ENCODE measurements at places on chromosomes 7 and 10.

DNA sequence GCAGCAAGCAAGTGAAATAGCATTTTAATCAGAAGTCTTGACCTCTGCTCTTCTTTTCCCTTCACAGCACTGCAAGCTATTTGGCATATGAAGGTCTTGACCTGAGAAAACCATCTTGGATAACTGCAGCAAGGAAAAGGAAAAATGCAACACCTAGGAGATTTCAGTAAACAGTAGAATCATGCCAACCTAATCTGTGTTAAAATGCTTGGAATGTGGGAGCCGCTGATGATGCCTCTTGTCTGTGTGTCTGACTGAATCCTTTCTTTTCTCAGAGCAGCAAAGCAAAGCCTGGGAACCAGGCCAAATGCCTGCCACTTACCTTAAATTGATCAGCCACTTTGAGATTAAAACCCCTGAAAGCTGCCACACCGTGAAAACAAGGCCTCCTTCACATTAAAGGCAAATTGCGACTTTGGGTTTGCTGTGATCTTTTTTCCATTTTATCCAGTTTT lies 80.4 kb upstream of the CDK6 start:
- no peak for DNase-seq

DNA sequence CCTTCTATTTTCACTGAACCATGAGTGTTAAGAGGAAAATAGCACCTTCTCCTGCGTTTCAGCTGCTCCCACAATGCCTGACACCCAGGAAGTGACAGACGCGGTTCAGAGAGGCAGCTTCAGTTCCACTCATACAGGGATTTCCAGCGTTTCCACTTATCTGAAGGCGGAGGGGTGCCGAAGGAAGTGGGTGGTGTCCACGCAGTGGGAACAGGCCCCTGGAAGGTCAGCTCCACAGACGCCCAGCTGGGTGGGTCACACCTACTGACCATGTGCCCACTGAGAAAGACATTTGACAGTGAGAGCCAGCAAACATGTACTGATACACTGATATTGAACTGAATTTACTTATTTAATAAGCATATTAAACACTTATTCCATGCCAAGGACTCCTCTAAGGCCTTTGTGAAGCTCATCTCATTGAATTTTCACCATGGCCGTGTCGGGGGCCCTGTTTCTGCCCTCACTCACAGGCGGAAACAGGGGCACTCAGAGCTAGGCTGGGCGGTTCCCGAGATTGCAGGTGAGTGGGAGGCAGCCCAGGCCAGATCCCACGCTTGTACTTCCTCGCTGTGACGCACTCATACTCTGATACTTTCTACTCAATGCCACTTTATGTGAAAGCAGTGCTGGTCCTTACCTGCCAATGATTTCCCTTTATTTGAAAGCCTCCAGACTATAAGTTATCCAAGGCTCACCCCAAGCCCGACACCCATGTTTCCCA lies 96.8 kb downstream of the TCERG1L start:
- DNase-seq = no peak

- DNase-seq = no peak
These were observed 96.4 kb downstream of the CUX1 start for GRCh38 chr7:101913851-101914250.

GRCh38 chr10:6813856-6814255 lies 233.8 kb upstream of the PRKCQ start:
- no peak for DNase-seq

DNA sequence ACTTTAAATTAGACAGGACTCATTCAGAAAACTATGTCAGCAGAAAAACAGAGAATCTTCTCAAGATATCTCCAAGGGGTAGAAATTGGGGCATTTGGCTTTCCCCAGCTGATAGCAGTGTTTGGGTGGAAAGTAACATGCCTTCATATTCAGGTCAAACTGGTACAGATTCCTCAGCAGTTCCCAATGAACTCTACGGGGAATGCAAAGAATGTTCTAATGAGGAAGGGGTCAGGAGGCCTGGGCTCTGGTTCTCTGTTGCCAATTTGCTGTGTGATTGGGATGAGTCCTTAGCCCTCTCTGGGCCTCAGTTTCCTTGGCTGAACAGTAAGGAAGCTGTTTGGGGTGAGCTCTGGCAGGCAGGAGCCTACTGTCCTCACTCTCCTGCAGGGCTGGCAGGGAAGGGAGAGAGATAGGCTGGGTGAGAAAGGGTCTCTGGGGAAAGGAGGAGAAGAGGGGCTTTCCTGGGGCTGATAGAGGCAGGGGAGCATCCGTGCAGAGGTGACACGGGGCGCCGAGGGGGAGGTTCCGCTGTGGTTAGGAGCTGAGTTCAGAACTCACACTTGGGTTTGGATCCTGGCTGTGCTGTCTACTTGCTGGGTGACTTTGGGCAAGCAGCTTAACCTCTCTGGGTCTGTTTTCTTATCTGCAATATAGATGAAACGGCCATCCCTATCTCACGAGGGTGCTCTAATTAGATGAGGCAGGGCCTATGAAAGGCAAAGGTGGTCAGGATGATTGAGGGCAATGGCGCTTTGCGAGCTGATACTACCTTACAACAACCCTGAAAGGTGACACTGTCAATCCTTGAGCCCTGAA lies 45.1 kb downstream of the SPOCK2 start:
- no peak for DNase-seq

GRCh38 chr7:86149024-86149665 lies 494.6 kb upstream of the GRM3 start:
- no peak for DNase-seq

GRCh38 chr7:101705331-101705730 lies 76.2 kb upstream of the MYL10 start:
- DNase-seq = no peak

DNA sequence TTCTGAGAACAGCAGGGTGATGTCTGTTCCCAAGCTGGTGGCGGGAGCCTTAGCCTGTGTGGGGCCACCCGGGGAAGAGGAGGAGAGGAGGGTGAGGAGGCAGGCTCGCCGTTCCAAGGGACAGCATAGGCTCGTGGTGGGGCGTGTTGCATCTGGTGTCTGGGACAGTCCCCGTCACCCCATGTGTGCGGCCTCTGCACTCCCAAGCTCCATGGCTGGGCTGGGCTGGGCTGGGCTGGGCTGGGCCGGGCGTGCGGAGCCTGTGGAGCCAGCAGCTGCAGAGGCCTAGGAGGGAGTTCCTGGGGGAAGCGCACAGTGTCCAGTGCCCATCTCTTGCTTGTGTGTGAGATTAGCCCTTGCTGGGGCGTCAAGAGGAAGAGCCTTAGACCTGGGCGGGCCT lies 20.9 kb upstream of the TTYH3 start:
- DNase-seq = no peak

- peak; percentile 81 for DNase-seq
These were observed 120.1 kb upstream of the ACBD5 start for GRCh38 chr10:27360581-27361172.

DNA sequence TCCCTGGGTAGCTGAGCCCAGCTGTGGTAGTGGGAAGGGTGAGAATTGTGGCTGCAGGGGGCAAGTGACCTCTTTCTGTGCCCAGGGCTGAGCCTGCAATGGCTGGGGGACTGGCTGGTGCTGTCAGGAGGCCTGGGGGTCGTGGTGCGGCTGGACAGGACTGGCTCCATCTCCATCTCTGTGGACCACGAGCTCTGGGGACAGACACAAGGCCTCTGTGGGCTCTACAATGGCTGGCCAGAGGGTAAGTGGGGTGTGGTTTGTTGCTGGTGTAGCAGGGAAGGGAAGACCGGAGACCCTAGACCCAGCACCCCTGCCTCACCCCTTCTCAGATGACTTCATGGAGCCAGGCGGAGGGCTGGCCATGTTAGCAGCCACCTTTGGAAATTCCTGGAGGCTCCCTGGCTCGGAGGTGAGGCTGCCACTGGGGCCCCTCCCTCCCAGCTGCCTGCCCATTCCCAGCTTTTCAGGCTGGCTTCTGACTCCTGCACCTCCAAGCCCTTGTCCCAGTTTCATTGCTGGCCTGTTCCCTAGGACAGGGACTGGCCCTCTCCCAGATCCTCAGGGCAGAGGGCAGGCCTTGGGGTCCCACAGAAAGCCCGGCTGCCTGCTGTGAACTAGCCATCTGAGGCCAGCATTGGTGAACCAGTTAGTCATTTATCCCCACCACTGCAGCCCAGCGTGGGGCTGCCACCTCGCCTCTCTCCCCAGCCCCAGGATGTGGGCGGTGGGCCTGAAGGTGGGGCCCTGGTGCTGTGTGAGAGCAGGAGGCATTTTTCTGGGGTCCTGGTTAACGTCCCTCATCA lies 5.5 kb upstream of the ZNF467 start:
- no peak for DNase-seq

GRCh38 chr7:44094365-44094764 lies 9.8 kb upstream of the AEBP1 start:
- DNase-seq = no peak

- DNase-seq = no peak
These were observed 205.3 kb upstream of the HDAC9 start for GRCh38 chr7:18290223-18290622.

- DNase-seq = no peak
These were observed 40.1 kb upstream of the AKR1C2 start for GRCh38 chr10:5043716-5044115.

- no peak for DNase-seq
These were observed 13.0 kb upstream of the SAR1A start for GRCh38 chr10:70183304-70183703.

DNA sequence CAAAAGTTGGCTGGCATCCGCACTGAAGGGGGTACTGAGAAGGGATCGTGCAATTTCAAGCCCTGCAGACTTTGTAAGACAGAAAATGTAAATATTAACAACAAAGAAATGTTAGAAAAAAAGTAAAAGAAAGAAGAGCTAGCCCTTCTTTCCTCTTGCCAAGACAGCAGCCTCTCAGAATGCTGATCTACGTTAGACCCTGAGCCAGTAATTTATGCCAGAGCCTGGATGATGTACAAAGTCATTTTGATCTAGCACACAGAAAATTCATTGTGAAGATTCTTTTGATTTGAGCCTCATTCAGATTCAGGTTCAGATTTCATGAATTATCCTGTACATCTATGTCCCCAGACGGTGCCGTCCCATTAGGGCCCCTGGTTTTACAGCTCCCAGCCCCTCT lies 105.2 kb downstream of the PRKCQ start:
- no peak for DNase-seq

- no peak for DNase-seq
These were observed 4.5 kb downstream of the GPRIN2 start for GRCh38 chr10:46551701-46552525.

DNA sequence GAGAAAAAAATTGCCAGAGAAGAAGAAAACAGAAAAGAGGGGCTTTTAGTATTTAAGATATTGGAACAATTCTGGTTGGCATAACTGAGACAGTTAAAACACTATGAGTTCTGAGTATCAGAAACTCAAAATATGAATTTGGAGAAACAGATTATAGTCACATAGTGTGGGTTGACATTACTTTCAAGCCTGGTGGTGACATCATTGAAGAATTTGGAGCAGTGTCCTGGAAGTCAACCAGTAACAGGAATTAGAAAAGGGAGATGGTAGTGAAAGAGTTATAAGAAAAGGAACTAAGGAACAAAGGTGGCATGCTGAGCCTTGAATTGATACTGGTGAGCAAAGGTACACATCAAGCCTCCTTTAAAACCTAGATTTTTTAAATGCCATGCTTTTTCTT lies 88.2 kb downstream of the ZNF438 start:
- DNase-seq = no peak

DNA sequence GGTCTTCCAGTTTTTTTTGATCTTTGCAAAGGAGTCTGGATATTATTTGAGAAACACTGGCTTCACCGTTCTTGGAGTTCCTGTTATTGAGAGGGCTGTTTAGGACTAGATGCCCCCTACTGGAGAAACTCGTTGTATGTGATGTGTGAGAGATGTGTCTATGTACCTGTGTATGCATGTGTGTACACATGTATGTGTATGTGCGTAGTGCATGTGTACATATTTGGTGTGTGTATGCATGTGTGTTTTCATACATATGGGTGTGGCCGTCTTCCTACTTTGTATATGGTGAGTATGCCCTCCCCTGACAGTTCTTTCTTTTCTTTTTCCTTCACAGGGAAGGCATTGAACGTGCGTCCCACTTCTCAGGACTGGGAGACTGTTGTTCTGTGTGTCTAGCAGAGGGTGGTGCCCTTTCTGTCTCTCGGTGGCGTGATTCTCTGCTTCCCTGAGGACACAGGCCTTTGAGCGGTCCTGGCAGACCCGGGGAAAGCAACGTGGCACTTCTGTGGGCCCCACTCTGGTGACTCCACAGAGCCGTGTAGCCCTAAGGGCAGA lies 3.0 kb upstream of the CALHM3 start:
- DNase-seq = no peak

DNA sequence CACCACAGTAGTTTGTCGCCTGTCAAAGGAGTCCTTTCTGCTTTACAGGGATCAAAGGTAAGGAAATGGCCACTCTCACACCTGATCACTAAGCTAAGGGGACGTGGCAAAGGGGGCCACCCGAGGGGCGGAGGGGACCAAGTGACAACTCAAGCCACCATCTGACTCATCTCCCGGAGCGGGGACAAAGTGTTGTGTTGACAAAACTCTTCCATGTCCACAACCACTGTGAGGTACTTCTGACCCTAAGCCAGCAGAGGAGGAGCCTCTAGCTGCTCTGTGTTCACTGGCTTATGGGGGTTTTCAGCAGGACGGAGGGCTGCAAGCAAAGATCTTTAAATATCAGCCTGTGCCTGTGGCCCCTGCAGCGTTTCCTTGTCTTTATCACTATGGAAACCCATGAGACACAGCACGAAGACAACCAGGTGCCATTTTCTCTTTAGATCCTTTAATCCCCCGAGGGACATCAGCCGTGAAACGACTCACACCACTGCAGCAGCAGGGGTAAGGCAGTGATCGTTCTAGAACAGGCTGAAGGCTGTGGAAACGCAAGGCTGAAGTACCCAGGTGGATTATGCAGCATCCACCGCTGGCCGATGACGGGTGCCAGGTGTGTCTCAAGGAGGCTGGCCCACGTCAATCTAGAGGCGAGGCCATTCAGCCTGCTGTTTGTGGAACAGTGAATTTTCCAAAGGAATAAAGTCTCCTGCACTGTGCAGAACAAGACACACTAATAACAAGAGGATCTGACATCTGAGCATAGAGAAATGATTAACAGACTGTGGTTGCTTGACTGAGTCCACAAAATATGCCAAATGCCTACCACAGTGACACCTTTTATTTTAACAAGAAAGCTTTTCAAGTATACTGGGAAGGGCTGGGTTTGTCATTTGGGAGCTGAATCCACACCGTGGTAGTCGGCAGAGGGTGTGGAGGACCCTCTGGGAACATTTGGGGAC lies 26.6 kb upstream of the DDC start:
- no peak for DNase-seq

GRCh38 chr10:14879928-14880193 lies 1.2 kb downstream of the SUV39H2 start:
- no peak for DNase-seq

- DNase-seq = no peak
These were observed 138.1 kb upstream of the BET1 start for GRCh38 chr7:94142281-94142680.

GRCh38 chr10:77156406-77156879 lies 481.2 kb downstream of the KCNMA1 start:
- no peak for DNase-seq

- DNase-seq = no peak
These were observed 610.6 kb downstream of the ZWINT start for GRCh38 chr10:55750458-55750857.

DNA sequence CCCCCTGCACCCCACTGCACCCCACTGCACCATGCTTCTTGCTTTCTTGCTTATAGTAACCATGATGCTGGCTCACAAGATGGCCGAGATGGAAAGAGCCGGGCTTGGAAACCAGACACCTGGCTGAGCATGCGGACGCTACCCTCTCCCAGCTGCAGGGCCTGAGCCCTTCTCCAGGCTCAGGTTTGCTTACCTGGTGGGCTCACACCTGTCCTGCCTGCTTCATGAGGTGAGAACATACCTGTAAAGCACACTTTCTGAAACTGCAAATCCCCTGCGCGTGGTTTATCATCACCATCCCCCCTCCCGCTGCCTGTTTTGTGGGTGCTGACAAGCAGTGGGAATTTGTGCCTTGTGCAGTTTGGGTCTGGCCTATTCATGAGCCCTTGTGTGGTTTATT lies 302.7 kb downstream of the GLRX3 start:
- DNase-seq = no peak

All from stimulated activated CD4-positive, alpha-beta T cell treated with anti-CD3 and anti-CD28 coated beads, Interleukin-12 subunit alpha, Interleukin-12 subunit beta, amount 100 ng/mL, for 48 hours (primary cell).